ENCODE measurements at places on chromosomes 2 and 18. TPM values are rescaled to one million over a fixed set of nuclear protein-coding genes. Genes with fewer than 3 reads are reported as not detected.

DNA sequence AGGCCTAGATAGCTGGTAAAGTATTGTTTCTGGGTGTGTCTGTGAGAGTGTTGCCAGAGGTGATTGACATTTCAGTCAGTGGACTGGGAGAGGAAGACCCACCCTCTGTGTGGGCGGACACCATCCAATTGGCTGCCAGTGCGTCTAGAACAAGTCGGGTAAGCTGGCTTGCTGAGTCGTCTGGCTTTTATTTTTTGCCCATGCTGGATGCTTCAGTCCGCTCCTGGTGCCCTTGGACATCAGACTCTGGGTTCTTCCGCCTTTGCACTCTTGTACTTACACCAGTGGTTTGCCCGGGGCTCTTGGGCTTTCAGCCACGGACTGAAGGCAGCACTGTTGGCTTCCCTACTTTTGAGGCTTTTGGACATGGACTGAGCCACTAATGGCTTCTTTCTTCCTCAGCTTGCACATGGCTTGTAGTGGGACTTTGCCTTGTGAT is 24.3 kb downstream of the DIS3L2 start:
- no peak overlapping the region for H3K27ac ChIP-seq
- H3K27me3 ChIP-seq: no peaks in the 10 kb centered on the region
- no peak for DNase-seq
- H3K4me3 ChIP-seq: no peak overlapping the region
- peaks cover 6% of the 10 kb centered on the region for H3K4me1 ChIP-seq
- H3K36me3 ChIP-seq: no peaks in the 10 kb centered on the region

DNA sequence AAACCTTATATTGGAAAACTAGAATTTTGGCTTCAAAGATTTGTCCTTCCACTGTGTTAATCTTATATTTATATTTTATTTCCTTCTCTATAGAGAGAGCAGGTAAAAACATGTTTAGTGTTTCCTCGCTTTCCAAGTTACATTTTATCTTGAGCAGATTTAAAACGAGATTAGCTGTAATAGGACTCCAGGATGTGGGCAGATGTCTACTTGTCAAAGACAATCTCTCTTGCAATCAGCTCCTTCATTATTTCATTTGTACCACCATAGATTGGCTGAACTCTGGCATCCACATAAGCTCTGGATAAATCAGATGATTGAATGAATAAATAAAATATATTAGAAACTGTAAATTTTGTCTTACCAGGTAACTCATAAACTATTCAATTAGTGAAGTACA is 17.5 kb upstream of the KANSL1L start:
- no peak overlapping the region for H3K27ac ChIP-seq
- no peaks in the 10 kb centered on the region for H3K36me3 ChIP-seq
- H3K4me1 ChIP-seq: no peaks in the 10 kb centered on the region

- no peak for DNase-seq
- H3K4me3 ChIP-seq: no peak overlapping the region
- H3K27me3 ChIP-seq: no peaks in the 10 kb centered on the region
- H3K4me1 ChIP-seq: peaks cover 11% of the 10 kb centered on the region
- H3K36me3 ChIP-seq: no peaks in the 10 kb centered on the region
Measured at GRCh38 chr2:43321446-43321845, 95.0 kb upstream of the ZFP36L2 start.

SLC9A4 gene
- not detected for total RNA-seq

CNTNAP5 gene
- not detected for total RNA-seq

POTEC gene
- total RNA-seq: not detected

EHD3 gene
- 4.7 TPM for total RNA-seq
